ENCODE measurements at places on chromosomes 7 and 10.

DNA sequence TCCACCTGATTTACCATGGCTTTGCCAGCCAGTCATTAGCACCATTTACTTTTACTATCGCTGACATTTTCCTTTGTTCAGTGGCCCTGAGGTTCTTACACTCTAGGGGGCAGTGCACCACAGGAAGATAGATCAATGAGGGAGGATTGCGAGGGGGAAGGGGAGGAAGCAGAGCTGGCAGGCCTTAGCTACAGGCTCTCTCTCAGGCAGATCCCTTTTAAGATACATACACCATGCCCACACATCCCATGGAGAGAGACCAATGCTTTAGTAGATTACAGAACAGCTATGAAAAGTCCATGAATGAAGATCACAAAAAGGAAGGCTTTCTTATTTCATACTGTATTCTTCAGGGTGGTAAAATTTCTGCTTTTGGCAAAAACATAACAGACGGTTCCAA, 47.4 kb downstream of the DENND11 start:
- DNase-seq, result peak; percentile 79

GRCh38 chr10:60916025-60916424, 28.0 kb downstream of the RHOBTB1 start:
- DNase-seq, result no peak

- peak; percentile 50 for DNase-seq
Measured at GRCh38 chr7:116524609-116525297, at the start of gene CAV1. Gene CAV1 (plus strand): TSS chr7:116525036. CDS start chr7:116525063, 27 bp downstream.

- DNase-seq, result no peak
Measured at GRCh38 chr10:114399576-114399975, 4.7 kb downstream of the AFAP1L2 start.

DNA sequence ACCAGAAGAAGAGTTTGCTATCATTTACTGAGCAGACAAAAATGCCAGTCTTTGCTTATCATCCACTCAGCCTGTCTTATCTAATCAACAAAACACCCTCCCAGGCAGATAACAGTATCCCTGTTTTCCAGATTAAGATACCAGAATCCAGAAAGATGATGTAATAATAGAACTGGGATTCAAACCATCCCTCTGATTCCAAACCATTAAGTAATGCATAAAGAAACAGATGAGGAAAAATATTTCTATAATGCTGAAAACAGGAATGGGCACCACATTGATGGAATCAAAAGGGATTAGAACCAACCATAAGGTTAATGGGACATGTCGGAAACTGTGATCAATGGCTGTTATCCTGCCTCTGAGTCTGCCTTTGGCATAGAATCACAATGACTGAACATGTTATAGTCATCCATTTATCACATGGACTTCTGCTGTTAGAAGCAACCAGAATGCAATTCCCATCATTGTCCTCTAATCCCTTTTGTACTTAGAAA, 92.1 kb upstream of the RSU1 start:
- no peak for DNase-seq

DNA sequence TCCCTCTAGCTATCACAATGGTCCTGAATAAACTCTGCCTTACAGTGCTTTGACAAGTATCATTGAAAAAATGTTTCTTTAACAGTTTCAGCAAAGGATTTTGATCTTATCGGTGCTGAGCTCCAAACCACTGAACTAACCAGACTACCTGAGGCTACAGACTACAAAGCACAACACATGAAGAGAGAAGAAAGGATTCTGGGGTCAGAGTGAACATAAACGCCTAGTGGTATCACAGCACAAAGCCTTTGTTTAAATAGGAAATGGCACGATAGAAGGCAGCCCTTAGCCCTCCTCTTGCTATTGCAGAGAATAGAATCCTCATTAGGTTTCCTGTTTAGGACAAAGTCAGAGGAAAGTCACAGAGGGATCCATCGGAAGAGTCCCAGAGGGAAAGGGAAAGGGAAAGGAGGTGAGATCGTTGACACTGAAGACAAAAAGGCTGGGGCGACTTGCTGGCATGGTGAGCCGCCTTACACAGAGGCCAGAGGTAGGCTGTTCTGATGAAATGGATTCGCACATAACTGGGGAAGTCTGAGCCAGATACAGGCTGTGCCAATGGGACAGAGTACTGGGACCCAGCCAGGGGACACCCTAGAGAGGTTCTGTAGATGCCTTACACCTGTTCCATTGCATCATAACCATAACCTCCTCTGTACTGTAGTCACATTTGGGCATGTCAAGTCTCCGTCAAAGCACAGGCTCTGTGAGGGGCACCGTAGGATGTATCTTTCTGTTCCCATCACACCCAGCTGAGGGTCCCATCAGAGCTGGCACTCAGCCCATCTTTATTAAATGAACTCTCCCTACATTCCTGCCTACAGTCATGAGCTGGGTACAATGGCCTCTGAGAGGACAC, 71.5 kb downstream of the XPNPEP1 start:
- peak; percentile 12 for DNase-seq

- no peak for DNase-seq
Measured at GRCh38 chr7:5695727-5696345, 85.6 kb downstream of the RNF216 start.

GRCh38 chr10:75166623-75166972, 44.0 kb upstream of the VDAC2 start:
- DNase-seq, result no peak

GRCh38 chr7:147775516-147776284, 814.9 kb upstream of the C7orf33 start:
- no peak for DNase-seq

GRCh38 chr7:101506531-101506930, 122.6 kb downstream of the MYL10 start:
- DNase-seq, result no peak

DNA sequence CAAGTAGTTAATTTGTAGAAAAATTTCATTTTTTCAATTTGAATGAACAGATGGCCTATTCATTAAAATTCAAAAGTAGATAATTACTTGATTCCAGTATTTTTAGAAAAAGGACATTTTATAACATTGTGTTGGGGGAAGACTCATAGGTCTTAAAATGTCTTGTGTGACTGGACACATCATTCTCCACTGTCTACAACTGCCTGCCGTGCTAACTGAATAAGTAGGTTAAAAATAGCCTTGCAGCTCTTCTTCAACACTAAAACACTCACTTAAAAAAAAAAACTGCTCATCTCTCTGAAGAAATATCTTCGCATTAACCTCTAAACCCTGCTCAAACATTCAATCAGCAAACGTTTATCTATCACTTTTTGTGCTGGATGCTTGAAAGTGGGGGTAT, 253.8 kb downstream of the CSTF2T start:
- DNase-seq, result no peak

GRCh38 chr7:30648744-30649540, 33.3 kb downstream of the CRHR2 start:
- no peak for DNase-seq

DNA sequence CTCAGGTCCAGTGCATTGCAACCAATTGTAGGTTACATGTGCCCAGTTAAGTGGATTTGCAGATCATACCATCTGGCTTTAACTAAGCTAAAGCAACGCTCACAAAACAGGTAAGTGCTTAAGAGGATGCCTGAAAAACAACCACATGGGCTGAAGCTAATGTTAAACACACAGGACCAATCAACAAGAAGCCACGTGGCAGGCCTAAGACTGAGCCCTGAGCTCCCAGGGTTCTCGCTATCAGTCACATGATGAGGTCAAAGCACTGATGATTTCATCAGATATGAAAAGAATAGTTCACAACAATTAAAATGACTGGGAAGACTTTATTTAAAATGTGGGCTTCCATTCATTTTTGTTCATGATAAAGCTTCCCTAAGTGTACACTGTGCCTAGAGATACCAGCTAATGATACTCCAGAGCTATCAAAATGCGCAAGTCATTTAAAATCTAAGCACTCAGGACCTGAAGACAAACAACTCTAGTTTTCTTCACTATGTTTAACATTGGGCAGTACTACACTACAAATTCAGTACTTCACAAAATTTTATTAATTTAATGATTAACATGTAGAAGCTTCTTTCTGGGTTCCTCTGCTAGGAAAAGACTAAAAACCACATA, 90.6 kb downstream of the PIP4K2A start:
- DNase-seq, result no peak

DNA sequence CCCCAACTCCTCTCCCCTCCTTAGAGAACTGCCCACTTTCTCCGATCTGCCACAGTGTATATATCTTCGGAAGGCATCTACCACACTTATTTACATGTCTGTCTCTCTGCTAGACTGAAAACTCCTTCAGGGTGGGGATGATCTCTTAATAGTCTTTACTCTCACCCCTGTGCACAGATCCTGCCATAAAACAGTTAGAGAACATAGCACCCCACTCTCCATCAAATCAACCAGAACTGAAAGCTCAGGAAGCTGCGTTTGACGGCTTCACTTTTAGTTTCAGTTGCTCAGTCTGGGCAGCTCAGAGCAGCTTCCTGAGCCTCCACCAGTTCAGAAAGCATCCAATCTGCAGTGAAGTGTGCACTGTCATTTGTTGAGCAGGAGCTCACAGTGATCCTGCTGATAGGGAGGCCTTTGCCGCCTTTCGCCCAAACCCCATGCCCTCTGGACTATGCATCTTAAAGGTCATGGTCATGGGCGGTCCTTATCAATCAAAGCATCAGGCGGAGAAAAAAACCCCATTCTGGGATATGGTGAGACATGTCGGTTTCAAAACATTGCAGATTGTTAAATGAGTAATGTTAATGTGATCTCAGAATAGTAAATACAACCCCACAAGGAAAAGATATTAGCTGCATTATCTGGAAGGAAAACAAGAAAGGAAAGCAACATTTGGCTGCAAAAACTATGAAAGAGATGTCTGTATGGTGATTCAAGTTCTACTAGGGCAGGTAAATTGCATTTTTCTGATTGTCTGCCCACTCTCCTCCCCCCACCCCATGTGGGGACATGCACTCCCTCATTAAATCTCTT, 167.1 kb upstream of the ADO start:
- no peak for DNase-seq

- DNase-seq, result no peak
Measured at GRCh38 chr10:26090026-26090425, 126.5 kb upstream of the GAD2 start.

- no peak for DNase-seq
Measured at GRCh38 chr10:90313576-90314325, 544.1 kb downstream of the HTR7 start.

DNA sequence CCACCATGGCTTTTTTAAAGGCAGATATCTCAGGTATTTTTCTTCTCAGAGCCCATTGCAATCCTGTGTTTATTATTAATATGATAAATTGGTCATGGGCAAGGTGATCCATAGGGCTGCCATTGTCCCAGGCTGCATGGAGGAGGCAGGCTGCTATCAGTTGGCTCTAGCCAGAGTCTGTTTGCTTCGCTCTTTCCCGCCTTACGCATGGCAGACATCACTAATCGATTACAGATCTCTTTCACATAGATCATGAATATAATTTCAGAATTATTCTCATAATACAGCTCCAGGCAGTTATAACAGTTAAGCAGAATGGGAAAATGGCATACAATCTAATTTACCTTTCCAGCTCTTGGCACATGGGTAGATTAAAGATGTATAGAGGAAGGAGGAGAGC, 30.4 kb upstream of the HABP2 start:
- no peak for DNase-seq
